ENCODE measurements at places on chromosomes 3 and 15.

DNA sequence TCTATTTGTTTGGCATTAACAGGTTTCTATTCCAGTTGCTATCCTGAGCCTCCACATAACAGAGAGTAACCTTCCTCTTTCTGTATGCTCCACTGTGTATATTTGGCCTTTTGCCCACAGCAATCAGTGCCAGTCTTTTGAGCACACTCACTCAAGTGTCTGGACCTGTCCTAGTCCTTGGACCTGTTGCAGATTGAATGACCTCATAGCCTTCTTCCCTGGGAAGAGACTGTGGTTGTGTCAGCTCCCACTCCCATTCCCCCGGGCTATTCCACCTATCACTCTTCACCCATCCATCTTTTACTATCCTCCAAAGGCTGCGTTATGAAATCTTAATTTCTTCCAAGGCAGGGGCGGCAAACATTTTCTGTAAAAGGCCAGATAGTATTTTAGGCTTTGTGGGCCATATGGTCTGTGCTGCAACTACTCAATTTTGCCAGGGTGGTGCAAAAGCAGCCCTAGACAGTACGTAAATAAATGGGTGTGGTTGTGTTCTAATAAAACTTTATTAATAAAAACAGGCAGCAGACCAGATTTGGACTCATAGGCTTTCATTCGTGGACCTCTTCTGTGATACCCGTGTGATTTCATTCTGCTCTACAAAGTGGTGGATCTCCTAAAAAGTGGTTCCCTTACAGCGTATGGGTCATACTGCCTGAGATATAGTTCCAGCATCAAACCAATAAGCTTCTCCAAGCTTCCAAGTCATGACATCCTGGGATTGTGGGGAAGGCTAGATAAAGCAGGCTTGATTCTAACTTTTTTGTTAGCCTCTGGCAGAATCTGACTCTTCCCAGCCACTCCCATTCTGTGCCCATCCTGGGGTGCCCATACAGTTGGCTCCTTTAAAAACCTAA is 57.4 kb downstream of the CDAN1 start:
- no peak for DNase-seq

- DNase-seq: no peak
Measured at GRCh38 chr3:172515130-172515918, 7.9 kb downstream of the TNFSF10 start.

DNA sequence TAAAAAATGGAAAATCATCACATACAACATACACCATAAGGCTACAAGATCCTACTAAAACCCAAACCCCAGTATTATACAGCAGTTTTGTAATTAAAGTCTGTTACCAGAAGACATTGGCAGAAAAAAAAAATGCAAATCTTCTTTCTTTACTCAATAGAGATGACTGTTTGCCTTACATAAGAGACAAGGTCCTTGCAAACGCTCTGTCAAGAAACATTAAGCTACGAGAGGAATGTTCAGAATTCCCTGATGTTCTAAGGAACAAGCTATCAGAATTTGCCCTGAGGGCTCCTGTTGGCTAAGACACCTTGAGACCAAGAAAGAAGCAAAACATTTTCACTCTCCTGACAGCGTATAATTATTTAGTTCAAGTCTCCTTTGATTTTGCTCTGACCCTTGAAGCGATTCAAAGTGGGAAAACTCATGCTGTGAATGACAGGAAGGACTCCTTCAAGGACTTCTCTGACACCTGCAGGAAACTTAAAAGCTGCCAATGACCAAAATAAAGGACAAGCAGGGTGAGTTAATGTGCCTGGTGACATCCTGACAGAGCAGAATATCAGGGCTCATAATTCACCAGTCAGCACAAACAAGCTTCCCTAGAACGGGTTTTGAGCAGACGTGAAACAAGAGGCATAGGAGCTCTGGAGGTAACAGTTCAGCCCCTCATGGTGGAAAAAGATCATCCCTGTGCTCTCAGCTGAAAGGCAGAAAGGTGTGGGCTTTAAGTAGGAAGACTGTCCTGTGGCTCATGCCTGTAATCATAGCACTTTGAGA is 2.5 kb downstream of the SCAMP2 start:
- no peak for DNase-seq

DNA sequence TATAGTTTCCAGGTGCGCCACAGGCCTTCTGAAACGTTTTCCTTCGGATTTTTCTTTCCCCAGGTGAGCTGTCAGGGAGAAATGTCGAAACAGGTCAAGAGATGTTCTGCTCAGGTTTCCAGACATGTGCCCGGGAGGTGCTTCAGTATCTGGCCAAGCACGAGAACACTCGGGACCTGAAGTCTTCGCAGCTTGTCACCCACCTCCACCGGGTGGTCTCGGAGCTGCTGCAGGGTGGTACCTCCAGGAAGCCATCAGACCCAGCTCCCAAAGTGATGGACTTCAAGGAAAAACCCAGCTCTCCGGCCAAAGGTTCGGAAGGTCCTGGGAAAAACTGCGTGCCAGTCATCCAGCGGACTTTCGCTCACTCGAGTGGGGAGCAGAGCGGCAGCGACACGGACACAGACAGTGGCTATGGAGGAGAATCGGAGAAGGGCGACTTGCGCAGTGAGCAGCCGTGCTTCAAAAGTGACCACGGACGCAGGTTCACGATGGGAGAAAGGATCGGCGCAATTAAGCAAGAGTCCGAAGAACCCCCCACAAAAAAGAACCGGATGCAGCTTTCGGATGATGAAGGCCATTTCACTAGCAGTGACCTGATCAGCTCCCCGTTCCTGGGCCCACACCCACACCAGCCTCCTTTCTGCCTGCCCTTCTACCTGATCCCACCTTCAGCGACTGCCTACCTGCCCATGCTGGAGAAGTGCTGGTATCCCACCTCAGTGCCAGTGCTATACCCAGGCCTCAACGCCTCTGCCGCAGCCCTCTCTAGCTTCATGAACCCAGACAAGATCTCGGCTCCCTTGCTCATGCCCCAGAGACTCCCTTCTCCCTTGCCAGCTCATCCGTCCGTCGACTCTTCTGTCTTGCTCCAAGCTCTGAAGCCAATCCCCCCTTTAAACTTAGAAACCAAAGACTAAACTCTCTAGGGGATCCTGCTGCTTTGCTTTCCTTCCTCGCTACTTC is 3.8 kb downstream of the BHLHE40 start:
- no peak for DNase-seq

DNA sequence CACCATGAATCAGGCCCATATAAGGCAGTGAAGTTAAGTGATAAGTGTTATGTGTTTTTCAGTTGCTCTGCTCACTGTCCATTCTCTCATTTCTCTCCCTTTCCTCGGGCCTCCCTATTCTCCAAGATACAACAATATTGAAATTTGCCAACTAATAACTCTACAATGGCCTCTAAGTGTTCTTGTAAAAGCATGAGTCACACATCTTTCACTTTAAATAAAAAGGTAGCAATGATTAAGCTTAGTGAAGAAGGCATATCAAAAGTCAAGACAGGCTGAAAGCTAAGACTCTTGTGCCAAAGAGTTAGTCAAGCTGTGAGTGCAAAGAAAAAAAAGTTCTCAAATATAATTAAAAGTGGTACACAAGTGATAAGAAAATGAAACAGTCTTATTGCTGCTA is 675.4 kb downstream of the OTOL1 start:
- DNase-seq: no peak

GRCh38 chr15:79676621-79677020 is 220.2 kb downstream of the MTHFS start:
- DNase-seq: no peak

GRCh38 chr3:180329187-180329586 is 272.8 kb upstream of the TTC14 start:
- no peak for DNase-seq

DNA sequence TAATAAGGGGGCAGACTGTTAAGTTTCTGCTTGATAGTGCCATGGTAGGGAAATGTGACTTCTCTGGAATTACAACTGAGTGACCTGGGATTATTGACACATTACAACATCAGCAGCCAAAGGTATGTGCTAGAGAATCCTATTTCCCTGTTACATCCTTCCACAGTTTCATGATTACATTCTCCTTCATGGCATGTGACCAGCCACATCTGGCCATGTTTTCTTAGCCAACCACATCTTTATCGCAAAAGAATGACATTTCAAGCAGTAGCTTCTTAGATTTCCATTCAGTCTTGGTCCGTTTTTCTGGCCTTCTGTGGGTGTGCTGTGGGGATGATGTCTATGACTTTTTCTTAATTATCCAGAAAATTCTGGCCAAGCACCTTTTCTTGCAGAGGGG is 45.4 kb upstream of the CTDSPL start:
- DNase-seq: no peak

GRCh38 chr3:13322324-13322723 is 97.8 kb downstream of the NUP210 start:
- no peak for DNase-seq

GRCh38 chr3:117874904-117875874 is 1159.5 kb downstream of the IGSF11 start:
- no peak for DNase-seq

DNA sequence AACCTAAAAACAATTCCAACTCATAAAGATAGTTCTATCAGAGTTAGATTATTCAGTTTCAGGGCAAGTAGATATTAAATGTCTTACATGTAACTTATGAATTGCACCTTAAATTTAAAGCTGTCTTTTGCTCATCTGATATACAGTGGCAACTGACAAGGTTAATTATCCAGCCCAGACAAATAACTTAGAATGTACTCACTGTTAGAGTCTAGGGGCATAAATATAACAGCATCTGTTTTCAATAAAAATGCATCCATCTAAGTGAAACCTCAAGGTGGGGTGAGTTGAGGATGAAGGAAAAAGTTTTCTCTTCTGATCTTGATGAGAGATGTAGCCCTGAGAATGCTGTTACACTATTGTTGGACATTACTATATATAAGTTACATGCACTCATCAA is 112.6 kb downstream of the FBN1 start:
- DNase-seq: no peak

DNA sequence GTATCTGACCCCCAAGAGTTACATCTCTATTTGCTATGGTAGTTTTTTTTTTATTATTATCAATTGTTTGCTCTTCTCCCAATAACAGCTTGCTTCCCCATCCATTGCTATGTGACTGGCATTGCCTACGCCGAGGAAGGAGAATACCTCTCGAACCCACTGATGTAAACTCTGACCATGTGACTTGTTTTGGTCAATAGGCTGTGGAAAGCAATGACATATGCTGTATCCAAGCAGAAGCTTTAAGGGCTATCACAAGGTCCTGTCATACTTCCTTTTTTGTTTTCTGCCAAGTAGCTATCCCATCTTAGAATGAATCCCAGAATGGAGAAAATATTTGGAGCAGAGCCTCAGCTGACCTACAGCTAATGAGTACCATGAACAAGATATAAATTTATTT is 111.0 kb upstream of the FRMD4B start:
- no peak for DNase-seq

- no peak for DNase-seq
Measured at GRCh38 chr3:86175051-86175536, 815.9 kb downstream of the VGLL3 start.

DNA sequence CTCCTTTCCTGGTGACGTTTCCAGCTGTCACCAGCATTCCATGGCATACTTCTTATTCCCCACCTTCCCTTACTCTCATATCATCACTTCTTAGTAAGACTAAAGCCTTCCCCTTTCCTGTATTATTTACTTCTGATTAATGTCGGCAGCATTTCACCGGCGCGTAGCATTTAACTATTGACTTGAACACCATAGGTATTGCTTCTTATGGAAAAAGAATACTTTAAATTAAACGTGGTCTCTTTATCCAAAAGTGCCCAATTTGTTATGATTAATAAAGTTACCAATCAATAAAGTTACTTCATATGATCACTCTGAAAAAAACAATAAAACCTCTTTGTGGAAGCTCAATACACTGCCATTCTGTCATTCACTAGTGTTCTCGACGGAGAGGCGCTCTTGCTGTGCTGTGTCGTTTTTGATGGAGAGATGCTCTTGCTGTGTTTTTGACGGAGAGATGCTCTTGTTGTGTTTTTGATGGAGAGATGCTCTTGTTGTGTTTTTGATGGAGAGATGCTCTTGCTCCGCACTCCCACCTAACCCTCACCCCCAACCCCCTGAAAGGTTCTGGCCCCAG is 165.0 kb downstream of the XXYLT1 start:
- no peak for DNase-seq

- DNase-seq: no peak
Measured at GRCh38 chr3:187567661-187568121, 102.5 kb downstream of the SST start.

DNA sequence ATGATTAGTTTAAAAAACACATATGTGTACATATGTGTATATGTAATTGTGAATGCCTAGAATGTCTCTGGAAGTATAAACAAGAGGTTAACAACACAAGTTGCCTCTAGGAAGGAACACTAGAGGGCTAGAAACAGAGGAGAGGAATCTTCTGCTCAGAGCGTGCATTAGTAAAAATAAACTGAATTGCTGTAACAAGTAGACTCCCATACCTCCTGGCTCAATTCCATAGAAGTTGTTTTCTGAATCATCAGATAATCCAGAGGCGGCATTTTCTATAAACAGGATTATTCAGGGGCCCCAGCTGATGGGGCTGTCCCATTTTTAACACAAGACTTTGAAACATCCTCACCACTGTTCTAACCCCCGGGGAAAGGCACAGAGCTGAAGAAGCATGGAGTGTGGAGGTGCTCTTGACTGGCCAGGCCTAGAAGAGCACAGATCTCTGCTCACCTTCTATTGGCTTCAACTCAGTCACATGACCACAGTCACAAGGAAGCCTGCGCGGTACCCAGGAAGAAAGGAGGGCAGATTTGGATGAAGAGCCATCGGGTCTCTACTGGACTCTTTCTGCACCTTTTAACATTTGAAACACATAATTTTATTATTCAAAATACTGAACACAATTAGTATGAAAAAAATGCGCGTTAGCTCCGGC is 145.7 kb downstream of the TLE3 start:
- no peak for DNase-seq

GRCh38 chr3:29515451-29515850 is 234.6 kb downstream of the RBMS3 start:
- no peak for DNase-seq

DNA sequence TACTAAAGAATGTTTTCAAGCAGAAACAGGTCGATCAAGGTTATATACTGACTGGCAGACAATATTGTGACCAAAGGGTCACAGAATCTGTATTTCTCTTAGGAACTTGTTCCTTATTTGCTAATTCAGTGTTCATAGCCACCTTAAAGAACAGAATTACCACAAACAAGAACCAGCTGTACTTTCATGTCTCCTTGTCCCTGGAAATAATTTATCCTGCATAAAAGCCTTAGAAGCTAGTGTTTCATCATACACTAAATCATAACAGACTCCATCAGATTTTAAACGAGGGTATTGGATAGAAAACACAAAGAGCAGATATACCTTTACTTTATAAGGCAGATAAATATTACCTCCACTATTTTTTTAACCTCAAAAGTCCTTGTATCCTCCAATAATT is 6.4 kb downstream of the DNAJC19 start:
- DNase-seq: no peak

- DNase-seq: no peak
Measured at GRCh38 chr3:54337846-54338245, 215.5 kb downstream of the CACNA2D3 start.

- DNase-seq: no peak
Measured at GRCh38 chr3:174958671-174959328, 99.7 kb downstream of the NAALADL2 start.

Measured in activated CD4-positive, alpha-beta T cell treated with anti-CD3 and anti-CD28 coated beads for 4 hours (primary cell).